Foreskin keratinocyte (primary cell): ENCODE measurements at places on chromosomes 7 and 10. TPM values are rescaled to one million over a fixed set of nuclear protein-coding genes. Genes with fewer than 3 reads are reported as not detected.

PWWP2B gene
- 10.5 and 12.5 TPM in 2 replicates for total RNA-seq

VAX1 gene
- total RNA-seq: 0.04 and 0.14 TPM in 2 replicates

AGR2 gene
- total RNA-seq: 0.92 and 2.3 TPM in 2 replicates

LIPK gene
- not detected in 2 replicates for total RNA-seq

OR13A1 gene
- not detected in 2 replicates for total RNA-seq

SNX10 gene
- total RNA-seq: 7.4 and 11.9 TPM in 2 replicates

PTPRE gene
- total RNA-seq: 14.9 and 15.4 TPM in 2 replicates

AKR1E2 gene
- 1.9 and 3.7 TPM in 2 replicates for total RNA-seq

PPP1R9A gene
- not detected in 2 replicates for total RNA-seq

SPAM1 gene
- total RNA-seq: not detected in 2 replicates

YWHAG gene
- 195 and 216 TPM in 2 replicates for total RNA-seq

NPFFR1 gene
- total RNA-seq: not detected in 2 replicates

PSD gene
- total RNA-seq: 0.14 and 0.24 TPM in 2 replicates

MKX gene
- 0.11 TPM in 1 of 2 replicates, not detected in the other for total RNA-seq

CTTNBP2 gene
- total RNA-seq: 0.14 and 0.75 TPM in 2 replicates

CDH23 gene
- total RNA-seq: 0.04 TPM in 1 of 2 replicates, not detected in the other

SFTPA1 gene
- not detected in 2 replicates for total RNA-seq

LFNG gene
- 17.7 and 21.5 TPM in 2 replicates for total RNA-seq

PPP3CB gene
- 33.7 and 35.5 TPM in 2 replicates for total RNA-seq

PNLIPRP1 gene
- total RNA-seq: not detected in 2 replicates

CASD1 gene
- 6.0 and 6.2 TPM in 2 replicates for total RNA-seq

LIPJ gene
- not detected in 2 replicates for total RNA-seq

PIP gene
- not detected in 2 replicates for total RNA-seq

MTERF1 gene
- total RNA-seq: 10.9 and 11.0 TPM in 2 replicates

CRPPA gene
- total RNA-seq: 0.35 and 0.51 TPM in 2 replicates

AGAP3 gene
- total RNA-seq: 105 and 106 TPM in 2 replicates

ABCB1 gene
- not detected in 2 replicates for total RNA-seq

IGF2BP3 gene
- 32.8 and 41.1 TPM in 2 replicates for total RNA-seq

RPEL1 gene
- total RNA-seq: not detected in 2 replicates

NEUROD6 gene
- not detected in 2 replicates for total RNA-seq
